ENCODE measurements at places on chromosomes 2 and 18.

- DNase-seq = no peak
These were observed 285.9 kb downstream of the MYT1L start for GRCh38 chr2:2045141-2045540.

DNA sequence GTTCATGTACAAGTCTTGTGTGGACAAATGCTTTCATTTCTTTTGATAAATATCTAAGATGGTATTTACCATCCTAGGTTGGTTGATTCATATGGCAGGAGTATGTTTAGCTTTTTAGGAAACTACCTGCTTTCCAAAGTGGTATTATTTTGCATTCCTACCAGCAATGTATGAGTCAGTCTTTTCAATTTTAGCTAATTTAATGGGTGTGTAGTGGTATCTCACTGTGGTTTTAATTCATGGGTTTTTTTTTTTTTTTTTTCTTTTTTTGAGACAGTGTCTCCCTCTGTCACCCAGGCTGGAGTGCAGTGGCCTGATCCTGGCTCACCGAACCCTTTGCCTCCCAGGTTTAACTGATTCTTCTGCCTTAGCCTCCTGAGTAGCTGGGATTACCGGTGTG lies 4.2 kb downstream of the ZNF512 start:
- DNase-seq = peak; percentile 11

GRCh38 chr2:53028225-53028624 lies 739.4 kb upstream of the CHAC2 start:
- no peak for DNase-seq

GRCh38 chr18:44229693-44230108 lies 451.0 kb upstream of the SETBP1 start:
- no peak for DNase-seq

GRCh38 chr2:30223413-30223874 lies 7.9 kb upstream of the LBH start:
- DNase-seq = no peak

DNA sequence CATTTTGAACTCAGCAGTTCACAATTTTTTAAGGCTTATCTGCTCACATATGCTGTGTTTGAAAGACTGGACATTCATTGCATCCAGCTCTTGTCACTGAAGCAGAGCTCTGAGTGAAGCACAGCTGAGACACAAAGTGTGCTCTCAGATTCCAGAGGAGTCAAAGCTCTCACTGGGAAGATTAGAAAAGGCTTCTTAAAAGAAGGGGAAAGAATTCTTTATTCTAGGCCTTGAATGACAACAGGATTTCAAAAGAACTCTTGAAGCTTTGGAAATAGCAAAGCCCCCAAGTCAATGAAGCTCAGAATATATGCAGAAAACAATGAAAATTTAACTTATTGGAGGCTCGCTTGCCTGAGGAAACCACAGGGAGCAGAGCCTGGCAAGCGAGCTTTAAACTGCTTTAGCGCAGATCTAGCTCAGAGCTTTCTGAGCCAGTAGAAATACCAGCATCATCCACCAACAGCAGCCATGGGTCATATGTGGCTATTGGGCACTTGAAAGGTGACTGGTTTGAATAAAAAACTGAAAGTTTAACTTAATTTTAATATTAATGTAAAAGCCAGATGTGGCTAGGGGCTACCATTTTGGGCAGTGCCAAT lies 369.7 kb downstream of the OSR1 start:
- no peak for DNase-seq

DNA sequence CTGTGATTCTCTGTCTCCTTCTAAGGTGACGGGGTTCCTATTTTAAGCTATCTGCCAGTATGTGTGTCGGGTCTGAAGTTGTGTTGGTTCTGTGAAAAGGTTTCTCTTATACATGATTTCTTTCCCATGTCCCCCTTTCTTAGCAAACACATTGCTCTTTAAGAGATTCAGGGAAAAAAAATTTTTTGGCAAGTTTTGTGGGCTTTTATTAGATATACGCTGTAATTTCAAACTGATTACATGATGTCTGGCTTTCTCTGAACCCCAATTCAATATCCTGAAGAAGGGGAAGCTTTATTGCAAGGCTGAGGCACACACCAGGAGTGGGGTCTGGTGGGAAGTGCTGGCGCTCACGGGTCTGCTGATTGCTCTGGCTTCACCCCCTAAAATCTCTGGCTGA lies 210.6 kb downstream of the AGPS start:
- DNase-seq = no peak

- no peak for DNase-seq
These were observed 123.3 kb upstream of the CWC22 start for GRCh38 chr2:180130403-180130802.

GRCh38 chr2:67674668-67675067 lies 277.5 kb downstream of the ETAA1 start:
- no peak for DNase-seq

GRCh38 chr18:73150199-73150598 lies 282.4 kb upstream of the NETO1 start:
- no peak for DNase-seq

GRCh38 chr2:239247401-239248245 lies 153.2 kb downstream of the HDAC4 start:
- peak; percentile 44 for DNase-seq

DNA sequence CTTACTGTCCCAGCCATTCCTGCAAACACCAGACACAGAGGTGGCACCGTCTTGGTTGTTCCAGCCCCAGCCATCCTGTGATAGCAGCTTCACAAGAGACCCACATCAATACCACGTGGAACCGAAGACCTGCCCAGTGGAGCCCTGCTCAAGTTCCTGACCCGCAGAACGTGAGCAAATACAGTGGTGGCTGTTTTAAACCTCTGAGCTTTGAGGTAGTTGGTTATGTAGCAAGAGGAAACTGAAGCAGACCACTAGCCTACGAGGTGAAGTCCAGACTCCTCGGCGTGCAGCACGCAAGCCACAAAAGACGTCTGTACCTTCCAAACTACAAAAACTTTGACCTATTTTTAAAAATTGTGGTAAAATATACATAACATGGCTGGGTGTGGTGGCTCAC lies 96.1 kb upstream of the ODC1 start:
- peak; percentile 34 for DNase-seq

DNA sequence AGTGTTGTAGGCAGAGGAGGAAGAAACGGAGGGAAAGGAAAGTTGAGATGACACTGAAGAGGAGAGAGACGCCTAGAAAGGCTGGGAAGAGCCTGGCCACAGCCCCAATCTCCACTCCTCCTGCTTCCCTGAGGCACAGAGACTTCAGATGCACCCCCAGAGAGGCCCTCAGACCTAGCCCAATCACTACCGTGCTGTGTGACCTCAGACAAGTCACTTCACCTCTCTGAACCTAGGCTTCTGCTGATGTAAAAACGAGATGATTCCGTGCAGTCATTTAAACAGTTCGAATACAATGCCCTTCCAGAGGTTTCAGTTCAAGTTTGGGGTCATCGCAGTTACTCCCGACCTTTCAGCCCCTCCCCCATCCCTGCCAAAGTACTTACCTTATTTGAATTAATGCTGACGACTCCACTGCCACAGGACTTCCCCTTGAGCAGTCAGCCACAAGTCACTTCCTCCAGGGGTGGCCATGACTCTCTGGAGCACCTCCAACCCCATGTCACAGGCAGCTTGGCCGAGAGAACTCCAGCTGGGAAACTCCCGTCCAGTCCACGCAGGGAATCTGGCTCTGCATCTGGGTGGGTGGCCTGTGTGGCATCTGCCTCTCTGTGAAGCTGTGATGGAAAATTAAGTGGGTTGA lies 105.2 kb upstream of the ID2 start:
- DNase-seq = peak; percentile 81

- no peak for DNase-seq
These were observed 60.5 kb downstream of the NCAPH start for GRCh38 chr2:96396095-96396494.

DNA sequence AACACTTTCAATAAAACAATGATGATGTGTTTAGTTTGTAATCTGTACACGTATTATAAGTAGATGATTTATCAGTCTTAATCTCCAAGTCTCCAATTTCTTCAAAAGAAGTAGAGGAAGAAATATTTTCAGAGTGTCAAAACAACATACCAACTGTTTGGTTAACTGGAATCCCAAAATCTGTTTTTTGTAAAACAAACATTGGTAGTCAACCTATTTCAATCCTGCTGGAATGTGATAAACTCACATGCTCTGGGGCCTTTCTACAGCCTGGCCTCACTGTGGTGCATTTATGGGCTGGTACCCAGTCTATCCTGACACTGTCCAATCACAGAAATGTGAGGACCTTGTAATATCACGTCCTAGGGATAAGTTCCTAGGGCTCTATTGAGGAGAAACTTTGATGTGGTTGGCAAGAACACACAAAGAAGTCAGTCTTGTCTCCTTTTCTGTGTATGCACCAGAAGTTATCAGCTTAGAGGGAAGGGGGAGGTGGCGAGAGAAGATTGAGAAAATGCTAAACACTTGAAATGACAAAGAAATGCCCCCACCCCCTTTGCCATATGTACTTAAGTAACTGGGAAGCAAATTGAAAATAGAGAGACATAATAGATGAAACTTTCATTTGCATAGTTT lies 47.2 kb downstream of the PRKRA start:
- no peak for DNase-seq

GRCh38 chr2:106866641-106867040 lies 19.3 kb downstream of the ST6GAL2 start:
- DNase-seq = no peak

DNA sequence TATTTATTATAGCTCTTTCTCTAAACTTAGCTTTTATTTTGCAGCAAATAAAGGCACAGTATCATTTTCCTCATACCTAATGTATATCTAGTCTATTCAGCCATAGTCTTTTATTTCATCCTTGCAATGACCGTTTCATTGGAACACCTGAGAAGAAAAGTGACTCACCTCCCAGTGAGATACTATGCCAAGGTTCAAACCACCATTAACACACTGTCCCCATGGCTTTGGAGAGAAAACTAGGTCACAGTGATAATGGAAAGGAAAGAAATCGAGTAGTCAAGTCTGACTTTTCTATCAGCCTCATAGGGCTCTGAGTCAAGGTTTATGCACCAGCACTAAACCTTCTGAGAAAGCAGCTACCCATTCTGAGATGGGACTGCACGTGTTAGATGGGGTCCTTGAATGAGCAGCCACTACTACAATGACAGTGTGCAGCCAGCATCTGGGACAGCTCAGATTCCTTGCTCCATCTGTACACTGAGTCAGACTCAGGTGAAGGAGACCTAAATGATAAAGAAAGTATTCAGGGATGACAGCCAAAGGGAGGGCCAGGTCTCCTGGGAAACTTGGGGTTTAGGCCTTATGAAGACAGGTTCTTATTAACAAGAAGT lies 971.1 kb upstream of the ACVR2A start:
- DNase-seq = no peak

DNA sequence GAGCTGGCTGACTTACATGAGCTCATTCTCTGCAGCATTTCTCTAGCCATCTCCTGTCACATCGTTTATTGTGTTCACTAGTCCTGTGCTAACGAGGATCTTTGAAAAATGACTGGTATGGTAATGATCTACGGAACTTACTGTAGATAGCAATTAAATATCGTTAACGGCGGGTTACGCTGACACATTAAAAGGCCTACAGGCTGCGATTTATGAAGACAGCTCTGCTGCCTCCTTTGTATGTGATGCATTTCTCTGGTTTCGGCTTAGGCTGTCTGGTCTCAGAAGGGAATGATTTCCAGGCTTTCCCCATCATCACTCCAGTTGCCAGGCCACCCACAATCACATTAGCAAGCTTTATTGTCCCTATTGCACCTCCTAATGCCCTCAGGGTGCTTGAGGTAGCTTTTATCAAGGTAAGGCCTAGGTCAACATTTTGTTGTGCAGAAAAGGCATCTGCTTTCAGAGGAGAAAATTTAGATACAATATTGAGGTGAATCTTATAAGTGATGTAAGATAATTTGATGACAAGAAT lies 284.4 kb downstream of the SOX11 start:
- no peak for DNase-seq

GRCh38 chr2:85717308-85718008 lies 23.3 kb downstream of the GNLY start:
- no peak for DNase-seq

DNA sequence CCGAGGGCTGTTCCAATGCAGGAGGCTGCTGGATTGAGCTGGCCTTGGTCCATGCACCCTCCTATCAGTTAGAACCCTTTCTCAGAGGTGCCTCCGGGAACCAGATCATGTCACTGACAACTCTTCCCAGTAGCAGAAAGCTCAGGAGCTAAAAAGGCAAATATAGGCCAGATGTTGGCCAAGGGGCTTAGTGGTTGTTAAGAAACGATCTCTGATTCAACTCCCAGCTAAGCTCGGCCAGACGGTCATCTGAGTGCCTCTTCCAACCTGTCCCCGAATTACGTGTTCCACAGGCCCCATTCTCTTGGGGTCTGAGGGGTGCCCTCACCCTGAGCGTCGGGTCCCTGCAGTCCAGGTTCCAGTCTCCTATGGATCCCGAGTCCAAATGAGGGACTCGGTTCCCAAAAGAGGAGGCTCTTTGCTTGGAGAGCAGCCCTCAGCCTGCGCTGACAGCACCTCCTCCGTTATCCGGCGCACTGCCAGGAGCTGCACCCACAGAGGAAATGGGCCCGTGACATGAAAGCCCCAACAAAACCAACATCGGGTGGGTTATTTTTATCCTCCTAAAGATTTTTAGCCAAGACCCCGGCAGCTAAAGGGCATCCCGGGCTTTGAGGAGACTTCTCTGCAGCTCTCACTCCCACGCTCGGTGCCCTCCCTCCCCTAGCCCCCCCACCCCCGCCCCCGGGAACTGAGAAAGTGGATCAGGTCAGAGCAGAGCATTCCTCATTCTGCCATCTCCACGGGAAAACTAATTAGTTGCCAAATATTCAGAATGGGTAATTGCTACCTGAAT lies 106.6 kb upstream of the ID2 start:
- DNase-seq = peak; percentile 66

DNA sequence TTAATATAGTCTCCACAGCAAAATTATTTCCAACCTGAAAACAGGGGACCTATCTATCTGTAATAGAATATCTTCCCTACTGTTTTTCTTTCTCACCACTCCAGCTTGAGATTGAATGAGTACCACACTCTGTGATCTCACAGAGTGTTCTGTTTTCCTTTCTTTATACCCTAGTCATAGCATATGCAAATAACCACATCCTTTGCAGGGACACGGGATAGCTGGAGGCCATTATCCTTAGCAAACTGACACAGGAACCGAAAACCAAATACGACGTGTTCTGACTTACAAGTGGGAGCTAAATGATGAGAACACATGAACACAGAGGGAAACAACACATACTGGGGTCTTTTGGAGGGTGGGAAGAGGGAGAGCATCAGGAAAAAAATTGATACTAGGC lies 224.7 kb downstream of the SLC8A1 start:
- DNase-seq = no peak

GRCh38 chr2:145055651-145056050 lies 535.7 kb upstream of the ZEB2 start:
- no peak for DNase-seq

- DNase-seq = peak; percentile 58
These were observed 304.7 kb downstream of the FBXO15 start for GRCh38 chr18:73842795-73843394.

DNA sequence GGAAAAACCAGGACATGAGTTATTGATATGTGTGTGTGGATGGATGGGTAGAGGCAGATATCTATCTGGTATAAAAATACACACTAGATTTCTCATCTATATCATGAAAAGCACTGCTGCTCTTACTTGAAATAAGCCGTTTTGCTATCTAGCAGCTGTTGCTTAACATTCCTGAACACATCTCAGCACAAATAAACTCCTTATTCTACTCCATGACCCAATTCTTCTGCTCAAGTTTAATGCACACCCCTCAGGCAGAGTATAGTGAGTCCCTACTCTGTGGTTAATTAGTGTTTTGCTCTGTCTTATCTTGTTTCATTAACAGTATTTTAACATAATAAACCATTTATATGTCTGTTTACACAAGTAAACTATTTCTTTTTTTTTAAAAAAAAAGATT lies 134.2 kb downstream of the CBLN2 start:
- no peak for DNase-seq

GRCh38 chr2:195636890-195637289 lies 20.1 kb upstream of the SLC39A10 start:
- DNase-seq = no peak

GRCh38 chr18:48931680-48932461 lies 18.9 kb downstream of the SMAD7 start:
- DNase-seq = peak; percentile 46

Data from stimulated activated naive CD8-positive, alpha-beta T cell treated with anti-CD3 and anti-CD28 coated beads, Interleukin-15, Interleukin-2, amounts not matched to agents 100 U/mL and 50 U/mL, for 24 hours (primary cell).